ENCODE measurements at places on chromosomes 5 and 9.

GRCh38 chr5:1193591-1193985, 7.8 kb upstream of the SLC6A19 start:
- no peak for DNase-seq

DNA sequence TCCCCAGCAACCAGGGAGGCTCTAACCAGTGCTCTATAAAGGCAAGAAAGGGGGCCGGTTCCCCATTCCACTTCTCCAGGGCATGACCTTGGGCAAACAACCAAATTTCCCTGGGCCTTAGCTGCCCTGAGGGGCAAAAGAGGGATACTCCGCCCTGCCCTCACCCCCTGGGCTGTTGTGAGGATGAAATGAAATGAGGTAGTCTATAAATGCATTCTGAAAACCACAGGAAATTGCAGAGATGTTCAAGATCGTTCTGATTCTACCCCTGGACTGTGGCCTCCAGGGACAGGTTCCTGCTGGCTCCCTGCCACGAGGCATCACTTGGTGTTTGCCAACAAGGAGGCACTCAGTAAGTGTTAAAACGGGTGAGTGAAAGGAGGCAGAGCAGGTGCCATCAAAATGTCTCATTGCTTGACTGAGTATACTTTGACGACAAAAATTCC, 5.7 kb downstream of the RAPGEF1 start:
- DNase-seq, result peak; percentile 48

GRCh38 chr5:92923885-92924284, 657.1 kb downstream of the NR2F1-AS1 start:
- no peak for DNase-seq

DNA sequence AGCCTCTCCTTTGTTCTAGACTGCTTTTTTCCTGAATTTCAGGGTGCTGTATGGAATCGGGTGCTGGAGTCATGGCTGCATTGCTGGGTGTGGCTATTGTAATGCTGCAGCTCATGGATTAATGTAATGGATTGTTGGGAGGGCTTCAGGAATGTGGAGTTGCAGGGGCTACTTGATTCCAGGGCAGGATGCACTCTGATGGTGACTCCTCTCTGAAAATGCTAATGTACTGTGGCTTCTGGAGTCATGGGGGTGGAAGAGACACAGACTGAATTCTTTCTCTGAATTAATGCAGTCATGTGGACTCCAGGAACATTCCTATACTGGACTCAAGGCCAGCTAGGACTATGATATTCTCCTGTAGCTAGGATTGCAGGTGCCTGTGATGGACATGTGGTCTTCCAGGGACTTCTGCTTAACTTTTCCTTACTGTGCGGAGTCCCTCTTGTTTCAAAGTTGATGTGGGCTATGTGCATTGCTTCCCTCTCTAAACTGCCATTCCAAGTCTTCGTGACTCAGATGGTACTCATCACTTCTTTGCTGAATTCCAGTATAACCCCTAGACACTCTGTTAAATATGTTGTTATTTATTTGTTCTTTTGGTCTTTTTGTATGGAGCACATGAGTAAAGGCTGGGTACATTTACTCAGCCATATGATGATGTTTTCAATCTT, 396.2 kb downstream of the KCTD16 start:
- DNase-seq, result no peak

DNA sequence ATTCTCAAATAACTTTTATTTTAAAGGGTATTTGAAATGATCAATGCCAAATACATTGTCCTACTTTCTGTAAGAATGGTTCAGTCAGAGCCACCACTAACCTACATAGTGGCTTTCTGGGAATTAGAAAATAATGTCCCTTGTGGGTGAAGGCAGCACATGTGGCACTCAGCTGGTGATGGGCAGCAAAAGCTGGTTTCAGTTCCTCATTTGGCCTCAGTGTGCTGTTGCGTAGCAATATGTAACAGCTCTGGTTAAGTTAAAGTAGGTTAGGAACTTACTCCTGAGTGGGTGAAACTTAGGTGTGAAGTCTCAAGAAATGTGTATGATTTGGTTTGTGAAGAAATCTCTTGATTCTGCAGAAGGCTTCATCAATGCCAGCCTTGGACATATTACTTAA, 99.6 kb upstream of the SPEF2 start:
- no peak for DNase-seq

DNA sequence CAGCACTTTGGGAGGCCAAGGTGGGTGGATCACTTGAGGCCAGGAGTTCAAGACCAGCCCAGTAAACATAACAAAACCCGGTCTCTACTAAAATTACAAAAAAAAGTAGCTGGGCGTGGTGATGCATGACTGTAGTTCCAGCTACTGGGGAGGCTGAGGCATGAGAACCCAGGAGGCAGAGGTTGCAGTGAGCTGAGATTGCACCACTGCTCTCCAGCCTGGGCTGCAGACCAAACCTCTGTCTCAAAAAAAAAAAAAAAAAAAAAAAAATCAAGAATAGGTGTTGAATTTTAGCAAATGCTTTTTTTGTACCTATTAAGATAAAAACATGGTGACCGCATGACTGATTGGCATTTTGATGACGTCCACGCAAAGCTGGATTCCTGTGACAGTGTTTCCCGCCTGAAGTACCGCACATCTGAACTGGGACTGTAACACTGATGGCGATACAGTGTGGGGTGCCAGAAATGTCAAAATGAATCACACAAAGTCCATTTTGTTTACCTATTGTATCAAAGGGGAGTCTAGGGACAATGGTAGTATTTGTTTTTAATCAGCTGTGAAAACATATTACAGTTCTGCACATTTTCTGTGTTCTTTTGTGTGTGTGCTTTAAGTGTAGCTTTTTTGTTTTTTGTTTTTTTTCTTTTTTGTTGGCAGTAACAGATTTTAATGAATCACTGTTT, 23.2 kb upstream of the TBC1D9B start:
- peak; percentile 11 for DNase-seq

GRCh38 chr5:39424736-39425637, at the start of gene DAB2:
DAB2 (minus strand) TSS chr5:39424980; CDS start chr5:39394320, 30,660 bp downstream.
- peak; percentile 99 for DNase-seq

- no peak for DNase-seq
These were observed 102.4 kb upstream of the SMC2 start for GRCh38 chr9:103991698-103992097.

GRCh38 chr5:73265641-73266040, 92.6 kb downstream of the TMEM174 start:
- DNase-seq, result no peak

- DNase-seq, result peak; percentile 22
These were observed 258.1 kb upstream of the EDIL3 start for GRCh38 chr5:84642795-84643194.

DNA sequence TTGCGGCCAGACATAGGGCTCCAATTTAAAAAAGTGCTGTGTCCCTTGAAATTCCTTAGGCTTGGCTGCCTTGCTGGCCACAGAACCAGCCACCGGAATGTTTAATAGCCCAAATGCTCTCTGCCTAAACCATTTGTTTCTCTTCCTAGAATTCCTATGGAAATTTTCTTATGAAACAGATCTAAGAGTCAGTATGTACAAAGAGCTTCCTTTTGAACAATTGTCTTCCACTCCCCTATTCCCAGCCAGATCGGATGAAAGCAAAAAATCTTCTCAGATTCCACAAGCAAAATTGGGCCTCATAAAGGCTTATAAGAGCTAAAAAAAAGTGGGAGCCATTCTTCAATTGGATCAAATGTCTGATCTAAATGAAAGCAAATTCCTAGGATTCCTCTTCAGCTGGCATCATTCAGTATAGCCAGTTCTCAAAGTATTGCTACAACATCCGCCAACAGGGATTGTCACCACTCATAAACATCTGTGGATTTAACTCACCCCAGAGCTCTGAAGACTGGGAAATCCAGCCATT, 104.3 kb downstream of the CEMIP2 start:
- DNase-seq, result no peak

DNA sequence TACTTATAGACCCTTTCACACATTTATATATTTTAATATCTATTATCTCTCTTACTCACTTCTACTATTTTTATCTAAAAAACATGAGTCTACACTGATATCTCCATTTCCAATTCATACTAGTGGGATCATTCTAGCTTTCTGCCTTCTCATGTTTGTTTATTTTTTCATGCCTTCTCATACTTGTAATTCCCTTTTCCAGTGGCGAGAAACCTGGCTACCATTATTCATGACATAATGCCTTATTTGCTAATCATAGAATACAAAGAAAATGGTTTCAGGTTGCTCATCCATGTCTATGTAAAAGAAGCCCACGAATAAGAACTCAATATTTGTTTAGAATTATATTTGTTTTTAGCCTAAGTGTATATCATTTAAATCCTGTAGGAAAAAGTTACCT, 232.7 kb upstream of the ACTBL2 start:
- no peak for DNase-seq

DNA sequence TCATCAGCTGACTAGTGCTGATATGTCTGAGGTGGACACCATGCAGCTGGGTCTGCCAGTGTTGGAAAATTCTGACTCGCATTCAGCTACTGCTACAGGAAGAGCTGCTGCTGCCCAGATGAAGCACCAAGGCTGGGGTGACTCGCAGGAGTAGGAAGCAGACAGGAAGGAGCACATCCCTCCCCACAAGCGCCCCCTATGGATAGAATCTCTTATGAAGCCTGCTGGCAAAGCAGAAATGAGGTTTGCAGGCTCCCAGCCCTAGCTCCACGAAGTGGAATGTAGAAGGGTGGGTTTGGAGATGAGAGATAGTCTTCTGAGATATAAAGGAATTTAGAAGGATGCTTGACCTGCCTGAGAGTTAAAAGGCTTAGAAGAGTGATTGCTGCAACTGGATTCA, 443.0 kb downstream of the ACTL7B start:
- DNase-seq, result no peak

DNA sequence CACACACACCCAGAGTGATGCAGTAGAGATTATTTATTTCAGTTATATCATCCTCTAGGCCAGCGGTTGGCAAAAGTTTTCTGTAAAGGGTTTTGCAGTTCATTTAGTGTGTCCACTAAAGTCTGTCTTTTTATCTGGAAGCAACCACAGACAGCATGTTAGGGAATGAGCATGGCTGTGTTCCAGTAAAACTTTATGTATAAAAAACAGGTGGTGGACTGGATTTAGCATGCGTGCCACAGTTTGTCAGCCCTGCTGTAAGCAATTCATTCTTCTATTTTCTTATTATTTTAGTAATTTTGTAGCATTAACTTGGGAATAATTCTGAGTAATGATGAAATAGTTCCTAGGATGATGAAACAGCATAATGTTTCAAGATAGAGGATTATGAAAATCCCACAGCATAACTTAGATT, 51.7 kb downstream of the CCNH start:
- DNase-seq, result no peak

Measured in endothelial cell of umbilical vein (primary cell).